ENCODE measurements at places on chromosomes 4 and X. TPM values are rescaled to one million over a fixed set of nuclear protein-coding genes. Genes with fewer than 3 reads are reported as not detected.
A peak's percentile ranks its signal among the peaks of the same experiment; 100 is the strongest.

- no peak for DNase-seq
These were observed 22.0 kb downstream of the NBDY start for GRCh38 chrX:56751071-56751470.

- DNase-seq: no peak
These were observed 145.5 kb upstream of the NPY2R start for GRCh38 chr4:155062948-155063347.

Gene NDST4
- not detected for total RNA-seq

Gene DCAF8L1
- not detected for total RNA-seq

Gene ENPP6
- not detected for total RNA-seq

- DNase-seq: peak; percentile 87
These were observed 47.8 kb downstream of the APLN start for GRCh38 chrX:129606918-129607317.

DNA sequence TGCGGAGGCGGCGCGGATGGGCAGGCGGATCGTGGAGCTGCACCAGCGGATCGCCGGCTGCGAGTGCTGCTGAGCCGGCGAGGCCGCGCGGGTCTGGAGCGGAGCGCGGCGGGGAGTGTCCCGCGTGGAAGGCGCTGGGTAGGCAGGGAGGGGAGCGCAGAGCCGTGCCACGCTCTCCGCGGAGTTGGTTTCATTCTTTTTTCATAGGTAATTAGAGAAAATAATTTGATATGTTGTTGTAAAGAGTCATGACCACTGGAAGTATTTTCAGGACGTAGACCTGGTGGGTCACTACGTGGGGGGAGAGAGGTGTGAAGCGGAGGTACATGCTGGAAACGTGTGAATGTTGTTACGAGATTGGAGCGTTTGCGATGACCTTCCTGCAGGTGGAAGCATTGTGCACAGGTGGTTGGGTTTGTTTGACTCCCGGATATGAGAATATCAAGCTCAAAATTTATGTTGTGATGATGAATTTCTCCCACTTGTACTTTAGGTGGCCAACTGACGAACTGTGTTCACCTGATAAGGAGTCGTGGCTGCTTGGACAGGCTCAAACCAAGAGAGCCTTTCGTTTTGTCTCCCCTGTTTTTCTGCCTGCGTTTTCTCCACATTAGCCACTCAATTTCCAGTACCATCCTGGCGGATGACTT, 19.1 kb upstream of the S100P start:
- DNase-seq: peak; percentile 81

DNA sequence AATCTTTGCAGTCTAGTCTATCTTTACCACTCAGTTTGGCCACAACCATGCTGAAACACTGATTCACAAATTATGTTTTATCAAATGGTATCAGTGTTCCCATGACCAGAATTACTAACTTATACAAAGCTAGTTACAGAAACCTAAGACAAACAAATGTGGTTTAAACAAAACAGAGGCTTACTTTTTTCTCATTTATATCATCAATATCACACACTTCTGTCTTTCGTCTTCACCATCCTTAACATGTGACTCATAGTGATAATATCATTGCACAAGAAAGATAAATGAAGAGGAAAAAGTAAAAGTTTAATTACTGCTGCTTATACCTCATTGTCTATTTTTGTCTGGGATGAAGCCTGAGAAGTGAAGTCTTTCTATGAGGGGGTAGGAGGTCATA, 406.6 kb downstream of the PCDH10 start:
- DNase-seq: no peak

DNA sequence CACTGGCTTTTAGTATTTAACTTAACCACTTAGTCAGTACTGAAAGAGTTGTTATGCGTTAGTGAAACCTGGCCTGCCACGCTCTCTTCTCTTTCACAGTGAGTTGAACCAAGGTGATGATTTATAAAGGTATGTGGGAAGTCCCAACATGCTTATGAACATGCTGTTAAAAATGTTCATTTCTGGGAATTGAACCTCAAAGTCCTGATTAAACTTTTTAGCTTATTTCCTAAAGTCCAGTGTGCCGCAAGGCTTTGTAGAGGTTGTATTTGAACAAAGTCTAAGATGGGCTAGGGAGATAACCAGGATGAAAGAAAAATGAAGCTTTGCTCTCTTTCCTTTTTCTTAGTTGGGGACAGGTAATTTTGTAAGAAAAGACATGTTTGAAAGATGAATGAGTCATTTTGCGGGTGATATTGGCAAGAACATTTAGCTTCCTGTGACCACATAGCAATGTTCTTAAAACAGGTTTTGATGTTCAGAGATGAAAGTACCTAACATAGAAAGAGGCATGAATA, 270.3 kb downstream of the DTHD1 start:
- DNase-seq: no peak

GRCh38 chr4:115945026-115945425, 831.6 kb upstream of the NDST4 start:
- no peak for DNase-seq

- DNase-seq: no peak
These were observed 45.7 kb downstream of the SYTL5 start for GRCh38 chrX:38052096-38052495.

DNA sequence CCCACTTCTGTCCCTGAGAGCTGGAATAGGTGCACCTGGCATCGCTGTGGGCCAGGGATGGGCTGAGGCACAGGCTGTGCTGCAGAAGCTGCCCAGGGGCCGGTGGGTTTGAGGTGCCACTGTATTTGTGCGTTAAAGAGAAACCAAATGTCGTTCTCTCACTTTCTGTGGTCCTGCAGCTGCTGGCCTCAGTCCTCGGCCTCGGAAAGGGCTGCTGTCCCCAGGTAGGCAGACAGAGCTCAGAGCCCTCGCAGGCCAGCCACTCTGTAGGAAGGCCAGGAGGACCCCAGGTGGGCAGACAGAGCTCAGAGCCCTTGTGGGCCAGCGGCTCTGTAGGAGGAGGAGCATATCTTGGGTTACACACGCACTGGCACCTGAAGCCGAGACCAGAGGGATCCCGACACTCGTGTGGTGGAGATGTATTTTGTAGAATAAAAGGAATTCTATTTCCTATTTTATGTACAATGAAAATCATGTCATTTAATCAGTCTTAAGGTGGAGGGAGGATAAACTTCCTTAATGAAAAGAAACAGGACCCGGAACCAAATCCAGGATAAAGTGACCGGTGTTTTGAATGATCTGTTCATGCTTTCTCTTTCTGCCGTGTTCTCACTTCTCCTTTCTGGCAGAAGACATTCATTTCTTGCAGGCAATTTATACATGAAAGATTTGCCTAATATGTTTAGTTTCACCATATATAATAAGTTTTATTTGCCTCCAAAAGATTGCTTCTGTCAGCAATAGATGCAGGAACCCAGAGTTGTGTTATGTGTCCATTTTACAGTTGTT, 54.4 kb upstream of the HGFAC start:
- DNase-seq: no peak

GRCh38 chrX:9605484-9605883, 140.6 kb downstream of the TBL1X start:
- no peak for DNase-seq

DNA sequence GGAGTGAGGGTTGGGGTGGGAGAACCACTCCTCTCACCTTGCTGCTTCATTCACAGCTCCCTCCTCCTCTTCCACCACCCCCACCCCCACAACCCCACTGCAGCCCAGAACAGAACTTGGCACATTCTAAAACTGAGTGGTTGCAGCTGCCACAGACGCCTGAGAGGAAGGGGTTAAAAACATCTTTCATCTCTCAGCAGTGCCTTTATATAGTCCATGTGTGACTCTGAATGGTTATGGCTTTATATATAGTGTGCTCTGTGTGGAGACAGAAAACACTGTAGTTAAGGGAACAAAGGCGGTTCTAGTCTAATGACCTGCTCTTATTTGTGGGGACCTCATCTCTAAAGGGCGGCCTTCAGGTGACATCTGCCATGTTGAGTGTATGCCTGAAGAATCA, 144.8 kb downstream of the BCOR start:
- DNase-seq: no peak

DNA sequence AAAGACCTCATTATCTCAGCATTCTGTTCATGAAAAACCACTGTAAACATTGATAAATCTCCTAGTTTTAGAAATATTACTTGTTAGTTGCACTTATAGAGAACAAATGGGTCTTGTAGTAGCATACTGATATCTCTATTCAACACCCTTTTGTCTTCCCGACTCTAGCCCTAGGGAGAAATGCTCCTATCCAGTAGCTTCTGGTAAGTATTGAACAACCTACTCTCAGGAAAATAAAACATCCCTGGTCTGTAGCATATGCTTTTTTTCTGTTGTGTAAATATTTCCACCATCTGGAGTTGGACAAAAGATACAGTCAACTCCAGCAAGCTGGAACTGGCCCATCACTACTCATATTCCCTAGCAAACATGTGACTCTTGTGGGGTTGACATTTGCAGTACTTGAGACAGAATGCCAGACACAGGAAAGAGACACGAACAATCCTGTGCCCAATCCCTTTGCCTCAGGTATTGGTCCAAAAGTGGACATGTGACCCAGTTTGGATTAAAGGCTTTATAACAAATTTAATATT, 188.2 kb downstream of the GC start:
- no peak for DNase-seq

Gene ODAM
- total RNA-seq: not detected

Gene CTAG2
- total RNA-seq: not detected

Gene LIMCH1
- total RNA-seq: 14.8 TPM

- no peak for DNase-seq
These were observed 73.8 kb downstream of the VEGFC start for GRCh38 chr4:176718881-176719280.

- DNase-seq: no peak
These were observed 71.5 kb downstream of the TMEM47 start for GRCh38 chrX:34585561-34585960.

GRCh38 chrX:11446336-11446735, 153.1 kb downstream of the AMELX start:
- no peak for DNase-seq

Gene ARL9
- 0.79 TPM for total RNA-seq

- peak; percentile 7 for DNase-seq
These were observed 41.3 kb downstream of the TRAPPC11 start for GRCh38 chr4:183700407-183700806.

Gene SUPT20HL1
- not detected for total RNA-seq

DNA sequence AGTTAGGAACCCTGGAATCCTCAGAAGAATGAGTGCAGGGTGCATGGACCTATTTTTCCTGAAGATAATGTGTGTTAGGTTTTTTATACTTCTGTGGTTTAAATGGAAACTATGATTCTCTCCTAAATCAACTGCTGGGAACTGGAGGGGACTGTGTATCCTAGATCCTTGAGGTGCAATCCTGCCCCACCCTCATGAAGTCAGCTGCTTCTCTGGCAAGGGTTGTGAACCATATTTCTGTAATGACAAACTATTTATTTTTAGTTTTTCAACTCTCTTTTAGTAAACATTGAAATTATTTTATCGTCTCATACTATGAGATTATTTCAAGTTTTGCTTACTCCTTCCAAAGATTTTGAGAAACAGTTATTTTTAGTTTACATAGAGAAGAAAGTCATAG, 25.8 kb upstream of the VEGFC start:
- no peak for DNase-seq

GRCh38 chrX:111812889-111813563, 63.0 kb upstream of the TRPC5OS start:
- no peak for DNase-seq

- no peak for DNase-seq
These were observed 208.4 kb downstream of the ANTXR2 start for GRCh38 chr4:79864500-79865200.

Gene GAB3
- 0.08 TPM for total RNA-seq

Gene GIMD1
- total RNA-seq: not detected

Gene SUPT20HL2
- total RNA-seq: not detected

GRCh38 chr4:108696160-108696559, 45.8 kb downstream of the OSTC start:
- DNase-seq: no peak

Gene DRD5
- not detected for total RNA-seq

Gene KLB
- total RNA-seq: 0.23 TPM

DNA sequence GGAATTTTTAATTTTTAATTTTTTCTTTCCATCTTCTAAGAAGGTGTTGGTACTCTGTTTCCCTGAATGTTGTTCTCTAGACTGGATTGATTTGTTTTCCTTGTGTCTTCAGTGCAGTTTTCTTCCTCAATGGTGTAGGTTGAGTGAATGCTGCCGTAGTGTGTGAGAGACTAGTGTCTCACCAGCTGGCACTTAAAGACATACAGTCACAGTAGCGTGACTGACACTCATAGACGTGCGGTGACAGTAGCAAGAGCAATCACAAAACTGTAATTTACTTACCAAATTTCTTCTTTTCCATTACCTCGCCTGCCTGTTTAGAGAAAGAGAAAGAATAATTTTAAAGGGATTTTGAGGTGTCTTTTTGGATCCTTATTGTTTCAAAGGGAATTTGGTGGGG, 21.4 kb upstream of the PGM2 start:
- DNase-seq: no peak

Gene HELT
- not detected for total RNA-seq

DNA sequence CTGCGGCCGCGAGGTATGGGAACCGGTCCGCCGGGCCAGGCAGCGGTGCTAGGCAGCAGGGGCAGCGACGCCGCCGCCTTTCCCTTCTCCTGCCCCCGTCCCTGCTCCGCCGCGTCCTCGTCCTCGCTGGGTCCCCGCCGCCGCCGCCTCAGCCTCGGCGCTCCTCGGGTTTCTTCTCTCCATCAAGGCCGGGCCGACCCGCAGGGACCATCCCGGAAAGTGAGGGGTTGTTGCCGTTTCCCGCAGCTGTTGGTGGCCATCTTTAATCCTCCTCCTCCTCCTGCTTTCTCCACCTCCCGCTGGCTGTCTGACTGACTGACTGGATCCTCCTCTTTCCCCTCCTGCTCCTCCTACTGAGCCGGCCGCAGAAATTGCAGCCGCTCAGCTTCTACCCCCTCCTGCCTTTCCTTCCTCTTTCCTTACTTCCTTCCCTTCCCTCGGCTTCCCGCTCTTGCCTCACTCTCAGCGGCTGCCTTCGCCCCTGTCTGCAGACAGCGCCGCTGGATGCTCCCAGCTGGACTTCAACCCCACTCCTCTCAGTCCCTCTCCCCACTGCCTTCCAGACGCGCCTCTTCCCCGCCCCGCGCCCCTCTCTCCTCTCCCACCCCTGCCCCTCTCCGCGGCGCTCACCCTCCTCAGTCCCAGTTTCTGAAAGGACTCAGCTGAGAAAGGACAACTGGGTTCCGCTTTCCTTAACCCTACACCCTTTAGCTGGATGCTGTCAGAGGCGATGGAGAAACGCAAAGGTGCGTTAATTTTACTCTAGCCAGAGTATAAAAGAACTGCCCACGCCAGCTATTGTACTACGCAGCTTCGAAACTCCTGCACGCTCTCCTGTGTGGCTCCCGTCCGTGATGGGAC, at the start of gene WDFY3:
WDFY3 (minus strand) TSS at position 309 of the 861 bp plus-strand sequence. CDS start 106,099 bp downstream, outside the sequence.
- DNase-seq: peak; percentile 88

GRCh38 chrX:24231641-24232179, 82.2 kb downstream of the SUPT20HL2 start:
- no peak for DNase-seq

Gene TRPC3
- total RNA-seq: not detected

- no peak for DNase-seq
These were observed 87.9 kb downstream of the PDK3 start for GRCh38 chrX:24553011-24553410.

DNA sequence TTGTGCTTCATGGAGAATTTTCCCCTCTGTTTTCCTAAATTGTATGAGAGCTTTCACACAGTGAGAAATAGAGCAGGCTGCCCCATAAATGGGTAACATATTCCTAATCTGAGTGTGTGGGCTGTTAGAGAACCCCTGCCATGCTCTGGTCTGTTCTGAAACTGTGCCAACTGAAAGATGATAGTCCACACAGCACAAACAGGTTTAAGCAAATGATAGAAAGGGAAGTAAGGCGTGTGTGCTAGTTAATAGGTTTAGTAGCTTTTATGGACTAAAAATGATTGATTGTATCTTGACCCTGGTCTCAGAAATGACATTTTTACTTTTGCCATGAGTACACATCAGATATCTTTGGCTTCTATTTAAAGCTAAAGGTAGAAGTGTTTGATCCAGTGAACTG, 106.2 kb downstream of the PRRG1 start:
- DNase-seq: peak; percentile 58
